Activated CD4-positive, alpha-beta memory T cell treated with anti-CD3 and anti-CD28 coated beads, Interleukin-2, amount 10 ng/mL, durations not matched to agents 7 days and 5 days (primary cell): ENCODE measurements at places on chromosomes 1 and 21.

- no peaks in the 10 kb centered on the region for H3K27me3 ChIP-seq
- no peaks in the 10 kb centered on the region for H3K4me1 ChIP-seq
- H3K4me3 ChIP-seq = no peak overlapping the region
- H3K27ac ChIP-seq = no peak overlapping the region
Measured at GRCh38 chr1:10628685-10629084, 153.9 kb downstream of the PEX14 start.

GRCh38 chr1:203325418-203326091 lies 20.2 kb downstream of the BTG2 start:
- H3K36me3 ChIP-seq = no peaks in the 10 kb centered on the region
- H3K27ac ChIP-seq = peak overlapping the region; percentile 47
- peaks cover 80% of the 10 kb centered on the region for H3K4me1 ChIP-seq

- no peaks in the 10 kb centered on the region for H3K36me3 ChIP-seq
- H3K4me1 ChIP-seq = no peaks in the 10 kb centered on the region
- H3K27me3 ChIP-seq = peaks cover under 1% of the 10 kb centered on the region
- H3K27ac ChIP-seq = no peak overlapping the region
- no peak for DNase-seq
- H3K4me3 ChIP-seq = no peak overlapping the region
Measured at GRCh38 chr1:14896381-14897079, 257.0 kb upstream of the TMEM51 start.

GRCh38 chr1:3468236-3469103 lies 14.0 kb downstream of the ARHGEF16 start:
- H3K4me1 ChIP-seq = no peaks in the 10 kb centered on the region
- H3K4me3 ChIP-seq = no peak overlapping the region
- H3K27me3 ChIP-seq = no peaks in the 10 kb centered on the region
- no peak overlapping the region for H3K27ac ChIP-seq
- DNase-seq = no peak
